HS-5 (cell line): ENCODE measurements at places on chromosomes 12 and 14.

DNA sequence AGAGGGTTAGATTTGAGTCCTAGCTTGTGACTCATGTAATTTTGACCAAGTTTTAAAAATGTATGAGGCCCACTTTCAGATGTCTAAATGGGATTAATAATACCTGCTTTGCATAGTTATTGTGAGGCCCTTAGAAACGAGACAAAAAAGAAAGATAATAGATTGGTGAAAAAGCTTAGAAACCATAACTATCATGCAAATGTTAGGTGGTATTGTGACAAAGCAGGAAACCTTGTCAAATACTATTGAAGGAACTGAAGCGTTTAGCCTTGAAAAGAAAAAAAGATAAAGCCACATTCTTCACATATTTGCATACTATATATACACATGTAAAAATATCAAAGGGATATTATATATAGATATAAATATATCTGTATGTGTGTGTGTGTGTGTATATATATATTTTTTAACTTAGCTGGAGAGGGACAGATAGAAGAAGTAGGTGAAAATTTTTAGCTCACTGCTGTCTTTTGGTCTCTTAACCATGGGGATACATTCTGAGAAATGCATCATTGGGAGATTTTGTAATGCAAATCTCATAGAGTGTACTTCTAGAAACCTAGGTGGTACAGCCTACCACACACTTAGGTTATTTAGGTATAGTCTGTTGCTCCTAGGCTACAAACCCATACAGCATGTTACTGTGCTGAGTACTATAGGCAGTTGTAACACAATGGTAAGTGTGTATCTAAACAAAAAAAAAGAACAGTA, 270.3 kb downstream of the CCDC91 start:
- DNase-seq = no peak

DNA sequence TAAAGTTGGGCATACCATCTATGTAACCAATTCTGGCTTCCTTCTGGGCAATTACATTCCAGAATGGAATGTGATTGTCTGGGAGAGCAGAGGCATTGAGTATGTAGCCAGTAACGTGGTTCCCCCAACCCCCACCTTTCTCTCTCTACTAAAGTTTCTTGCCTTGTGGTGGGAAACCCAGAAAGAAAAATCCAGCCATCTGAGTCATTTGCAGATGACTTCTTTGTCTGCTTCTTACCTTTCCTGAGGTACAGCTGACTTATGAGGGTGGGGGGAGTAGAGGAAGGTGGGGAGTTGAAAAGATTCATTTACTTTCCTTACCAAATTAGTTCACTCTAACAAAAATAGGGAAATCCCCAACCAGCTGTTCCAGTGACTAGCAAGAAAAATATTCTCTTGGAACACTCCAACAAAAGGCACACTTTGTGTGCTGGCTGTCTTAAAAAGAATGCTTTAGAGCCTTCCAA, 112.1 kb upstream of the FRMD6 start:
- DNase-seq = peak; percentile 95

- no peak for DNase-seq
Observed at GRCh38 chr12:20863056-20863455, 52.6 kb downstream of the SLCO1B3 start.

DNA sequence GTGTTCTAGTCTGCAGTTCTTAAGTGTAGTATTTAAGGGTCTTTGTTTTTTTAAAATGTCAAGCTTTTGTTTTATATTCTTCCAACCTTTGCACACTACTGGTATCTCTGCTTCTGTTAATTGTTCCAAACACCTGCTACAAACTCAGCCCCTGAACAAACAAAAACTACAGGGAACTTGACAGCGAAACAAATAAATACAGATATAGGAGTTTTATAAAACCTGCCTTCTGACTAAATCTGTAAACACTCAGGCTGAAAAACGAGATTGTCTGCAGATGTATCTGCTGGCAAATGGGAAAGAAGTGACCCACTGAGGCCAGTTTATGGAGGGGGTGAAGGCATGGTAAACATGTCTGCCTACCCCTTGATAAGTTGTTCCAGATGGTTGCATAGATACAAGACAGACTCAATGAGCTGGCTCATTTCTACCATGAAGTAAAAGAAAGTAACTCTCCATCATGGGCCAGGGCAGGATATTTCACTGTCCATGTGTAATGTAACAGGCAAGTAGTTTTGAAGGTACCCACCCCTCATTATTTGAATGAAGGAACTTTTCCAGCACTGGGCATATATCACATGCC, 75.6 kb downstream of the LMO3 start:
- no peak for DNase-seq

DNA sequence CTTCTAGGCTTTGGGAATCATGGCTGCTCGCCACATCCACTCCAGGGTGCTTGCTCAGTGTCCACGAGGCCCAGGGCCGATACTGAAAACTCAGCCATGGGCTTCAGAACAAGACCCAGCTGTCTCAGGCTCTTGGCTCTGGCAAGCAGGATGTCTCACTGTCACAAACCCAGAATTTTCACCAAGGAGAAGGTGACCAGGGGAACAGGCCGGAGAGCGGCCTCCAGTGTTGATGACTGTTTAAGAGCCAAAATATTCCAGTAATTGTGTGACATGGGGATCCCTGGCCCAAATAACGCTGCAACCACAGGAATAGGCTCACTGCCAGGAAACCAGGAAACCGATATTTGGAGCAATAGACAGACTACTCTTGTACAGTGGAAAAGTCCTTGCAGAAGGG, 9.8 kb upstream of the SERPINA5 start:
- no peak for DNase-seq

DNA sequence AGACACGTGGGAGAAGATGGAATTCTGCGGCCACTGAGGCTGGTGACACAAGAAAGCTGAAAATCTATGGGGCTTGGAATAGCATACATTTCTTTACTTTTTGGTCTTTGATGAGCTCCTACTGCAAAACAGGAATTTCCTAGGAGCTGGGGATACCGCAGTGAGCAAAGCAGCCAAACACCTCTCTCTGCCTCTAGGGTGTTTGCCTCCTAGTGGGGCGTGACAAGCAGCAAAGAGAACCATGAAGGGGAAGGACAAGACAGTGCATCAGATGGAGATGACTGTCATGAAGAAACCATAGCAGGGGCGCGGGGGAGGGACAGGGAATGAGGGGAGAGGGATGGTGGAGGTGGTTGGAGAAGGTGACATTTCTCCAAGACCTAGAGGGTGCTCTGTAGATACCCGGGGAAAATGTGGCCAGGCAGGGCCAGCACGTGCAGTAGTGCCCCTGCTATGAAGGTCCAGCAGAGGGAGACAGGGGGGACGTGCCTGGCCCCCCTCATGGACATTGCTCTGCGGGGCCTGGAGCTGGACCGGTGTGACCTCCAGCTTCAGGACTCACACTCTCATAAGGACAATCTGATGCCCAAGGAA, 58.6 kb downstream of the SERPINA3 start:
- no peak for DNase-seq

GRCh38 chr12:123164222-123164621, 13.3 kb upstream of the PITPNM2 start:
- DNase-seq = no peak

GRCh38 chr12:42735861-42736361, 146.4 kb upstream of the PRICKLE1 start:
- DNase-seq = no peak

DNA sequence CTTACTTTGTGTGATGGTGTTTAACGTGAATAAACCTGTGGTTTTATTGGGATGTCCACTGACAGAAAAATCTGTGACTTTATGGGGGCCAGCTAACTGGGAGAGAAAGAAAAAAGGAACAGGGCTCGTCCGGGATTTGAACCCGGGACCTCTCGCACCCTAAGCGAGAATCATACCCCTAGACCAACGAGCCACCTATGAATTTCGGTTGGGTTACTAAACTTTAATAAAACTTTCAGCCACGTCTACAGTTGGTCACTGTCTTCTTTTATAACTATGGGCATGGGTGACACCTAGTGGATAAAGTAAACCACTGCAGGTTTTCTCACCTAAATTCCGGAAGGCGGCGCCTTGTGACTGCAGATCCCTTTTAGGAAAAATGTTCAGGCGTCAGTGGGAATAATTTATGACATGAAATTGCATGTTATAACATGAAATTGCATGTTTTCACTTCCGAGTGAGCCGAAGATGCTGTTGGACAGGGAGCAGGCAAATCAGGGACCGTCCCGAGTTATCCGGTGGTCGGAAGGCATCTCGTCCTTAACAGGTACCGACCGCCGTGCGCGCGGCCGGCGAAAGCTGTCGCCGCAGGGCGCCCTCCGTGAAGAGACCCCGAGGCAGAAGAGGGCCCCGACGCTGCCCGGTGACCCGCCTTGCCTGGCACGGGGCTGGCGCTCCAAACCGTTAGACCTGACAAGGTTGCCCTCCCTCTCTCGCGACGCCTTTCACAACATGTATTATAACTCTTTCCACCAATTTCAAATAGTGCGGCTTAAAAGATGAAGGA, 18.2 kb upstream of the RNASE12 start:
- DNase-seq = peak; percentile 92

GRCh38 chr12:109934026-109934425, 34.0 kb downstream of the TCHP start:
- no peak for DNase-seq

GRCh38 chr12:29113101-29113500, 36.0 kb upstream of the FAR2 start:
- peak; percentile 2 for DNase-seq

DNA sequence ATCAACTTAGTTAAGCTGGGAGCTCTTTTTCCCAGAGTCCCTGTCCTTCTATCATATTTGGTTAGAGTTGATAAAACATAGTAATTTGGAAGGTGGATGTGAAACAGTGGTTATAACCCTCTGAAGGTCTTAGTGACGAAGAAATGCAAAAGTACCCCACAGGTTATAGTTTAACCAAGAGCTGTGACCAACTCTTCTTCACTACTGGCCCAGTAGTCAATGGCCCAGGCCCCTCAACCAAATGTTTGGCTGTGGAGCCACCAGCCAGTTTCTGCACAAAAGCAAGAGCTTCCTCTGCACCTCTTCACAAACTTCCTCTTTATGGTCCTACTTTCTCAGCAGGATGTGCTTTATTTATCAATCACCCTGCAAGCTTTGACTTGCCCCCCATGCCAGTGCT, 132.6 kb downstream of the BMP4 start:
- DNase-seq = no peak

DNA sequence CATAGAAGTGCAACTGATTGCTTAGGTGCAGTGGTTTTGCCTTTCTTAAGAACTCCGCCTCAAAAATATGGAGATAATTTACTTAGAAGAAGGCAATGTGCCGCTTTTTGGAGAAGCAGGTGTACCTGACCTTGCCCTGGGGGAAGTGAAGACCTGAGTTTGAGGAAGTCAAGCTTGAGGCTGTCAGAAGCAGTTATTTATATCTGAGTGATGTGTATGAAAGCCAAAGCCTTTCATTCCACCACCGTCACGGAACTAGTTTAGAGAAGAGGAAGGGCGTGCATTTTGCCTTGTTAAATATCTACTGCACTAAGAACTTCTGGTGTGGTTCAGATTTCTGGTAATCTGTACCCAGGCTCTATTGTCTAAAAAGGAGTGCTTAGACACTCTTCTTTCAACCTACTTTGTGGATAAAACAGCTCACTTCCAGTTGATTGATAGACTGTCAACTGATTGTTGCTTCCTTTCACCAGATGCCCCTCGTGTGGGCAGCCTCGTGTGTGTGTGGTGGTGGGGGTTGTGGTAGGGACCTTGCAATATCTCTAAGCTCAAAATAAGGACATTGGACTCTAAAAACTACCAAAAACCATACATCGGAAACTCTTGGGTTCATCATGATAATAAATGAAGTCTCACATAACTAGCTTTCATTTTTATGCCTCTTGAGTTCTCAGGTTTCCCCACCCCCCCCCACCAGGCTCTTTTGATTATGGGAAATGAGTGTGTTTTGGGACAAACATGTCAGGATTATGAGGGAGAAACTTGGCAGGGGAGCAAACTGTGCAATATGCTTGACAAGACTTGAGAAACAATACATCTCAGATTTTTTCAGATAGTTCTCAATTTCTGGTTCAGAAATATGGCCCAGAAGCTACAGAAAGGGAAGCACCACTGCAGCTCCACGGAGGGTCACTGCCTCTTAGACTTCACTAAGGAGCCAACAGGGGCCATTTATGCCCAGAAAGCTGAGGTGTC, 78.6 kb downstream of the ARF6 start:
- no peak for DNase-seq

DNA sequence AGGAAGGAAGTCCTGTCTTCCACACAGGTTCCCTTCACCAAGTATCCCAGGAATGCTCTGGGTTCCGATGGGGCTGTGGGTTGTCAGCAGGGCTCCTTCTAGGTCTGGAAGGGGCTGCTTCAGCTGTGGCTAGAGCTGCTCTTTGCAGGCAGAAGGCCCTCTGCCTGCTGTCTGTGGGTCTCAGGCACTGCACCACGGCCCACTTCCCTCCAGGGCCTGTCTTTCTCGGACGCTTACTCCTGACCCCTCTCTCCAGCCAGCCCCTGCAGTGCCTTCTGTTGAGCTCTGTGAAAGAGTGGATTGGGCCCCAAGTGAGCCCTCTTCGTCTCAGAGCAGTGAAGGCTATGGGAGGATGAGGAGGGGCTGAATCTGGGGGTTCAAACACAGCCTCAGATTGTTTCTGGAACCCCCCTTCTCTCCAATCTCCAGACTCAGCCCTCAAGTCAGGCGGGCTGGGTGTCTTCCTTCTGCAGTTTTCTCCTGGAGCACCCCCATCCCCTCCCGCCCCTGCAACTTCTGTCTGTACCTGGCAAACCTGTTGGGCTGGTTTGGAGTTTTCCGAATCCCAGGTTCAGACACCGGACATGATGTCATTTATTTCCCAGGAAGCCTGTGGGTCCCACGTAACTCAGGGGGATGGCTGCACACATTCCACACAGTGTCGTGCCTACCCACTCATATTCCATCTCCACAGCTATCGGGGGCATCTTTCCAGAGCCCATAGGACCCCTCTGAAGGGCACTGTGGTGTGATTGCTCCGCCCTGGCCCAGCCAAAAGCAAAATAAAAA, 24.9 kb upstream of the SPPL3 start:
- no peak for DNase-seq

GRCh38 chr12:3964439-3964838, 91.2 kb upstream of the PARP11 start:
- DNase-seq = no peak

DNA sequence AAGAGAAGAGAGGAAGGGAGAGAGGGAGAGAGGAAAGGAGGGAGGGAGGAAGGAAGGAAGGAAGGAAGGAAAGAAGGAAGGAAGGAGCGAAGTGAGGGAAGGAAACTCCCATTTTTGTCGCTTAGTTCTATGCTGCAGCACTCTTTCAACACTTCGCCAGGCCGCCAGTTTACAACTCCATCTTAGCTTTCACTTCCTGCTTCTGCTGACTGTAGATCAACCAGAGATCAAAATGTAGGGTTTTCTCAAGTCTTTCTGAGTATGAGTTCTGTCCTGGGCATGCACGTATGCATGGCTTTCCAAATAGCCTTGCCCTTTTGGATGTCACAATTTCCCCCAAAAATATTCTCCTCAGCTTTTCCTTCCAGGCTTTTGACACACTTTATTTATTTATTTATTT, 723.4 kb downstream of the TRHDE start:
- DNase-seq = no peak
